ENCODE measurements at places on chromosomes 3 and 15.

DNA sequence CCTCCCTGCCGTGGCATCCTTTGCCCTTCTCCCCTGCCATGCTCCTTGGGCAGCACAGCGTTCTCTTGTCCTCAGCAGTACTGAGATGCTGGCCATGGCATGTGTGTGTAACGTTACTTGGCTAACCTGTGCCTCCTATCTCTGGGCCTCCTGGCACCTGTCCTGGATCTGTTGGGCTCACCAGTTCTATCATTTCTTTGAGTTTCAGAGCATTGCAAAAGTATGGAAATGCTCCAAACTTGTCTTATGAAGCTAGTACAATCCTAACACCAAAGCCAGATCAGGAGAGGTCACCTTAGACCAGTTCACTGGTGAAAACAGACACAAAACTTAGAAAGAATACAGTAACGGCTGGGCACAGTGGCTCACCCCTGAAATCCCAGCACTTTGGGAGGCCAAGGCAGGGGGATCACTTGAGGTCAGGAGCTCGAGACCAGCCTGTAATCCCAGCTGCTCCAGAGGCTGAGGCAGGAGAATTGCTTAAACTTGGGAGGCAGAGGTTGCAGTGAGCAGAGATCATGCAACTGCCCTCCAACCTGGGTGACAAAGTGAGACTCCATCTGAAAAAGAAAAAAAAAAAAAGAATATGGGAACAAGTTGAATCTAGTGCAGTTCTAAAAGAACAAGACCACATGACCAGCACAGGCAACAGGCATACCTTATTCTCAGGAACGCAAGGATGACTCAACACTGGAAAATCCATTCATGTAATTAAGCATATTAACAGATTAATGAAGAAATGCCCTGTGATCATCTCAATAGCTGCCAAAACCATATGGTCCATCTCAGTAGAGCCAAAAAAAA, 62.4 kb upstream of the TRPM1 start:
- DNase-seq = no peak

DNA sequence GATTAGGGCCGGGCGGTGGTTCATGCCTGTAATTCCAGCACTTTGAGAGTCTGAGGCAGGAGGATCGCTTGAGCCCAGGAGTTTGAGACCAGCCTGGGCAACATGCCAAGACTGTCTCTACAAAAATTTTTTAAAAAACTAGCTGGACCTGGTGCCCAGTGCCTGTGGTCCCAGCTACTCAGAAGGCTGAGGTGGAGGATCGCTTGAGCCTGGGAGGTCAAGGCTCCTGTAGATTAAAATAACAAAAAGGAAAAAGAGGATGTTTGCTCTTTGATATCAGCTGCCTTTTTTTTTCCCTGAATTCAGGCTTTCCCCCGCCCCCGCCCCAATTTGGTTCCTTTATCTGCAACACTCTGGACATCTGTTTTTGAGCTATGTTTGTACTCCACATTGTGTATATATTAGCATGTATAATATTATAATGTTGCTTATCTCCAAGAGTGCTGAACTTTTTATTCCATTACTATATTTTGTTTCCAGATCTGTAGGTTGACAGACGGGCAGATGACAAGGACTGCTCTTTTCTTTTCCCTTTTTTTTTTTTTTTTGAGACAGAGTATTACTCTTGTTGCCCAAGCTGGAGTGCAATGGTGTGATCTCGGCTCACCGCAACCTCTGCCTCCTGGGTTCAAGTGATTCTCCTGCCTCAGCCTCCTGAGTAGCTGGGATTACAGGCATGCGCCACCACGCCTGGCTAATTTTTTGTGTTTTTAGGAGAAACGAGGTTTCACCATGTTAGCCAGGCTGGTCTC, 4.6 kb downstream of the SNAP23 start:
- DNase-seq = no peak

- no peak for DNase-seq
Observed at GRCh38 chr15:100759698-100760356, 119.8 kb upstream of the ALDH1A3 start.

GRCh38 chr3:59481776-59482400, 432.1 kb upstream of the CFAP20DC start:
- DNase-seq = no peak

GRCh38 chr15:38085114-38085513, 150.7 kb downstream of the TMCO5A start:
- DNase-seq = peak; percentile 93

DNA sequence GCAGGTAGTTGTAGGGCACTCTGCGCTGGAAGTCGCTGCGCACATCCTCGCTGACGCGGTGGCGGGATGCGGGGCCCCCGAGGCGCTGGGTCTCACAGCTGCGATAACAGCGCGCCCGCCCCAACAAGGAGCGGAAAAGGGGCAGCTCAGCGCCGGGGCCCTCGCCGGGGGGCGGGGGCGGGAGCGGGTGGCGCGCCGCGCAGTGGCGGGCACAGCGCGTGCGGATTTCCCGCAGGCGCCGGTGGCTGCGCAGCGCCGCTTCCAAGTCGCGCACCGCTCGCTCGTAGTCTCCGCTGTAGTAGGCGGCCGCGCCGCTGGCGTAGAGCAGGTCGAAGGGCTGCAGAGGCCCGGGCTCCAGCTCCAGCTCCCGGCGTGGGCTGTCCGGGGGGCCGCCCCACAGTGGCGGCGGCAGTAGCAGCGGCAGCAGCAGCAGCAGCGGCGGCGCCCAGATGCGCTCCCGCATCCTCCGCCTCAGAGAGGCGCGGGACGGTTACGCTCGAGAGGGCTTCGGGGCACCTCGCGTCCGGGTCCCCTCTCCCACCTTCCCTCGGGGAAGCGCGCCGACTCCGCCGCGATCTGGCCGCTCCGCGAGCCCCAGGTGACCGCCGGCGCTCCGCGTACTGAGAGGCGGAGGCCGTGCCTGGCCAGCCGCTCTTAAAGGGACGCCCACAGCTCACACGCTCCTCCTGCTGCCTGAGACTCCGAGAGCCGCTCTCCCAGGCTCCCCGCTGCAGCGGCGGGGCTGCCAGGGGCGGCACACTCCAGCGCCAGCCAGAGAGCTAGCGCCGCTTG, at the start of gene P3H2:
Gene P3H2, minus strand, starts transcription at position 629 of the 792 bp plus-strand sequence. Its CDS starts 166 bp downstream, at position 463.
- DNase-seq = peak; percentile 91

- no peak for DNase-seq
Observed at GRCh38 chr3:118734664-118735063, 300.0 kb downstream of the IGSF11 start.

DNA sequence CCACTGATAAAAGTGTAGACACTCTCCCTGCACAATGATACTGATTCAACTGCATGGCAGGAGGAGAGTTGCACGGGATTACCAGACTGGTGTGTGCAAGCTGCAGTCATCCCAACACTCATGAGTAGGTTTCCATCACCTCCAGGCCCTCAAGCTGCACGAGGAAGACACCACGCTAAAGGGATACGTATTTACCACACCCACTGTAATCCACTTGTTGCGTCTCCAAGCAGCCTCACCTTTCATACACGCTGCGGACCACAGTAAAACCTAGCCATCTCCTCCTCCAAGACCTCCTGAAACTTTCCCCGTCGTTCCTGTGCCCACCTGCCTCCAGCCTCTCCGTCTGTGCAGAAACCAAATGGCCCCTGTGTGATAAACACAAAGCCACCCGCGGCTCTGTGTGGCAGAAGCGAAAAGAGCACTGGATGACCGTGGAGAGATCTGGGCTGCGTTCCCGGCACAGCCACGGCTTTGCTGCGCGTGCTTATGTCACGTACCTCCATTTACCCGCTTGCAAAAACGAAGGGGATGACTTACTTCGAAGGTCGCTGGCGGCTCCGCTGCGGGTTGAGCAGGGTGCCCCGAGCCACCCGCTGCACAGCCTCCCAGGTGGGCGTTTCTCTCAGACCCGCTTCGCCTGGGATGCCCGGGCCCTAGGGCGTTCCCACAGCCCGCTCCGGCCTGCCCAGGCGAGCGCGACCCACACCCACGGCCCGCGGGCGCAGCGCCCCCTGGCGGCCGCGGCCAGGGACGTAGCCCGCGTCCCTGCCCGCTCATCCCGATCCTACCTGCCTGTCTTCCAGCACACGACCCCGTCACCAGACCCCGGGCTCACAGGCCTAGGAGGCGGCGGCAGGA, 643 bp downstream of the ABCC5 start:
- peak; percentile 63 for DNase-seq

DNA sequence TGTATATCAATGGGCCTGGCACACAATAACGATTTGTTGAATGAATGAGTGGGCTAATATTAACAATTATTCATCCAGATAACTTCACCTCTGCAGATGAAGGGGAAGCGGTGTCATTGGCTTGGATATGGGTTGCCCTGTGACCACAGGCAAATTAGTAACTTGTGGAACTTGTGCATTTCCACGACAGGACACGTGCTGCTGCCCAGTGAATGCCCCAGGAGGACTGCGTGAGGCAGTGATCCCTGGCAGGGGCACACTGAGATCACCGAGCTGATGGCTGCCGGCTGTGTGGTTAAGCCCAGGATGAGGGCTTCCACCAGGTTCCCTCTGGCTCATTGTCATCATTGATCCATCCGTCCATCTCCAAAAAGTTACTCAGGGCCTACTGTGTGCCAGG, 84.1 kb upstream of the HACD2 start:
- no peak for DNase-seq

DNA sequence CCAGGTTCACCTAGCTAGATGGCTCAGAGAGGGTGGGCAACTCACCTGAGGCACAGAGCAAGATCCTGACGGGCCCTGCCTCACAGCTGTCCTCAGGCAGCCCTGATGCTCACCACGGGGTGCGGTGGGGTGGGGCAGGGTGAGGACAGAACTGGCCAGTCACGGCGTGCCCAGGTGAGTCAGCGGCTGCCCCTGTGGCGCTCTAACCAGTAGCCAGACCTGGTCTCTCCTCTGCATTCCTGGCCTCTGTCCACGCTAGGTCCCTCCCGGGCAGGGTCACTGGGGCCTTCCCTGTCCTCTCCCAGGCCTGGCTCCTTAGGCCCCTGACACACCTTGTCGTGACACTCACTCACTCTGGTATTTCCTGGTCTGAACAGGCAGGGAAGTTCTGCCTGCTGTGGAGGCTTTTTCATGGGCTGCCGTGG, 901 bp downstream of the ALS2CL start:
- DNase-seq = no peak

DNA sequence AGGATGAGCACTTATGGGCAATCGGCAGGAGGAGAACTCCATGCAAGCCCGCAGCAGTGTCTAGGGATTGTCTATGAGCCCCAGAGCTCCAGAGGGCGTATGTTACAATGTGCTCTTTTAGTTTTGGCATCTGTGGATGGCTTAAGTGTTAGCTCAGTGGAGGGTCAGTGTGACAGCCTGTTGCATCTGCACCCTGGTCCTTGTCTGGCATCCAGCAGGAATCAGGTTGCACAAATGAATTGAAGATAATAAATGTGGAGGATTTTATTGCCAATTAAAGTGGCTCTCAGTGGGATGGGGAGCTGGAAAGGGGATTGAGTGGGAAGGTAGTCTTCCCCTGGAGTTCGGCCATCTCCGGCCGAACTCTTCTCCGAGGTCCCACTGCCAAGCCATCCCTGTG, 11.8 kb upstream of the PRICKLE2 start:
- no peak for DNase-seq

DNA sequence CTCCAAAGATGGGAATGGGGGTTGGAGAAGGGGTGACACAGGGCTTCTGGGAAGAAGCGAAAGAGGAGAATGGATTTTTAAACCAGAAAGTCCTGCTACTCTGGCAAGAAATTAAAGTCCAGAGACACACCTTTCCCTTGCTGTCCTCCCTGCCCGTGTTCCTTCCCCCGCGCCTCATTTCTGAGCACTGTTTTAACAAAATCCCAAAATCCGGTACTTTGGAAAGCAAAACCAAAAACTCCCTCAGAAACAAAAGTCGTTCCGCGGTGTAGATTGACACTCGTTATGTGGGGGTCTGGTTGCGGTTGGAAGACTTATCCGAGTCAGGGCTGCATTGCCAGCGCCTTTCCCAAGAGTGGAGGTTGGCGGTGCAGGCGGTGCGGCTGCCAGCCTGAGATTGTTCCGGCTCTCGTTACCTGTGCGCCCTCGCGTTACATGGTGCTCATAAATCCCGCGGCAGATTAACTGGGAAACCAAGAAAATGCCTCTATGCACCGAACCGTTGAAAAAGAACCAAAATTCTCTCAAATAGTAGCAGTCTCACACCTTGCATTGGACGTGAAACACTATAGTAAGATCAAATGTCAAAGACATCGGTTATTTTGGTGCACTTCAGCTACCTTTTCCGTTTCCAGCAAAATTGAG, 217.7 kb downstream of the MEIS2 start:
- DNase-seq = no peak

DNA sequence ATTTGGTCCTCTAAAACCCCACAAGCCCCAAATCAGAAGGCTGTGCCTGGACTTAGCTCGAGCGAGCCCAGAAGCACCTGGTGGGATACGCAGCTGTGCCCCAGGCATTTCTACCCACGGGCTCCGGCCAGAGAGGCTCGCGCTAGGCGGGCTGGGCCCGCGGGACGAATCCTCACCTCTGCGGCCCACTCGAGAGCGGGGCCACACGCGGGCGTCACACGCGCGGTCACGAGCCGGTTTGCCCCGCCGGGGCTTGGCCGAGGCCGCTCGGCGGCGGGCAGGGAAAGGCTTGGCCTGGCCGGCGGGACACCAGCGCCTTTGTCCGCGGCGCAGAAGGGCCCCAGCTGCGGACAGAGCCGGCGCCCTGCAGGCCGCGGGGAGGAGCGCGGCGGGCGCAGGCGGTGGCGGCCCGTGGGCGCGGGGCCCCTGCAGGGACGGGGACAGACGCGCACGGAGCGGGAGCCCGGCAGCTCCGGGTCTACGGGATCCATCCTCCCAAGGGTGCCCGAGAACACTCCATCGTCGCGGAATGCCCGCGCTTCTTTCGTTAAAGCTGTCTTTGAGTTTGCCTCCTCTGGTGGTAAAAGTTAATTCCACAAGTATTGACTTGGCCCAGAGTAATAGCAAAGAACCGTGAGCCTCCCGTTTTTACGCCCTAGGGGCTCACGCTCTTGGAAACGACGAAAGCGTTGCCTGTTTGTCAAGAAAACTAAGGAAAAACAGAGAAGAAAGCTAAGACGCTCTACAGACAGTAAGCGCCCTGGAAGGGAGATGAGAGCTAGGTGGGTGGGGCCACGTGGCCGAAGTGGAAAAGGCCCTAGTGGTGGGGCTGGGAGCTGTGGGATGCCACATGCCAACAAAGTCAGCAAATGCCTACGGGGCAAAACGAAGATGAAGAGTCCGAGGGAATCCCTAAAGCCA, 26.4 kb downstream of the TYRO3 start:
- no peak for DNase-seq

- no peak for DNase-seq
Observed at GRCh38 chr3:147518465-147518864, 109.3 kb downstream of the ZIC1 start.

GRCh38 chr3:167967257-167968036, 128.3 kb downstream of the GOLIM4 start:
- DNase-seq = no peak

GRCh38 chr3:132382267-132382666, 35.0 kb upstream of the DNAJC13 start:
- DNase-seq = no peak

GRCh38 chr15:50996641-50997040, 88.2 kb downstream of the AP4E1 start:
- DNase-seq = no peak

DNA sequence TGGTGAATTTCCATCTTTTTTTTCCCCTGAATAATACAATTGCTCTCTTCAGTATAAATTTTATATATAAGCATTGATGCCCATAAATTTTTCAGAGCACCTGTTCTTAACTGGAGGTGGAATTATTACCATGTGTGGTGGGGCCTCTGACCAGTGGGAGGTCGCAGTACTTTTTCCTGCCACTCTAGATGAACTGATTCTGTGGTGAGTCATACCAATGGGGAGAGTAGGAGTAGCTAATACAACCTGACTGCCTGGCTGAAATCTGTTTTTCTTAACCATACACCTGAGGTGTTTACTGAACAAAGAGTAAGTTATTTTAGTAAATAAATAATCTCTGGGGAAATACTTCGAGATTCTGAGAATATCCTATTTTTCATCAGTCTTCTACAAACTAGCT, 67.2 kb downstream of the UNC13C start:
- no peak for DNase-seq

Data from MM.1S (cell line).